ENCODE measurements at places on chromosomes 11 and 22.

DNA sequence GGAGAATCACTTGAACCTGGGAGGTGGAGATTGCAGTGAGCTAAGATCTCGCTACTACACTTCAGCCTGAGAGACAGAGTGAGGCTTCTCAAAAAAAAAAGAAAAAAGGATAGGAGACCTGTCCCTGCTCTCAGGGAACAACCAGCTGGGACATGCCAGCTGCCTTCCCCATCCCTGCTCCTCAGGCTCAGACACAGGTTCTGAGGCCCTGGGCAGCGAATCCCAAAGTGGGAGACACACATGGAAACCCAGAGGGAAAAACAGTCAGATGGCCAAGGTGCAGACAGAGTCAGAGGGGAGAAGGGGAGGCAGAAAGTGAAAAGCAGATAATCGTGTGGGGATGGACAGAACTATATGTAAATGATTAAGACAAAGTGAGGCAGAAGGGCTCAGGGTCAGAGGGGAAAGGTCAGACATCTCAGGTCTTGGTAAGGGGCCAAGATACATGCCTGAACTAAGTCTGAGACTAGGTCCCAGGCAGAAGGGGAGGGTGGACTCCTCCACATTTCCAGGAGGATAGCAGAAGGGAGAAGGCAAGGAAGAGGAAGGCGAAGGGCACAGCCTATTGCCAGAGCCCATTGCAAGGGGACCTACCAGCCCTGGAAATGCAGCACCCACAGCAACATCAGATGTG is 14.2 kb downstream of the STARD10 start:
- DNase-seq = no peak

- peak; percentile 73 for DNase-seq
Measured at GRCh38 chr11:14358729-14359439, at the start of gene RRAS2. Gene RRAS2, minus strand, starts transcription at chr11:14359183. Its CDS starts 313 bp downstream, at chr11:14358870.

DNA sequence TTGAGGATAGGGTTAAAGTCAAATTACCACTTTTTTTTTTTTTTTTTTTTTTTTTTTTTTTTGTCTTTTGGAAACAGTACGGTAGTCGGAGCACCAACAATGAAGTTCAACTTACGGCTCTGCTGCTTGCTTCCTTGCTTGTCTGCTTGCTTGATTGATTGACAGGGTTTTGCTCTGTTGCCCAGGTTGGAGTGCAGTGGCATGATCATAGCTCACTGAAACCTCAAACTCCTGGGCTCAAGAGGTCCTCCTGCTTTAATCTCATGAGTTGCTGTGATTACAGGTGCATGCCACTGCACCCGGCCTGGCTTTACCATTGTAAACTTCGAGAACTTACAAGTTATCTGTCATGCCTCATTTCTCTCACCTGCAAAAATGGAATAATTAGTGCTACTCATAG is 5.8 kb downstream of the SGSM3 start:
- DNase-seq = no peak

GRCh38 chr11:118659314-118659952 is 20.0 kb downstream of the TREH start:
- DNase-seq = peak; percentile 69

DNA sequence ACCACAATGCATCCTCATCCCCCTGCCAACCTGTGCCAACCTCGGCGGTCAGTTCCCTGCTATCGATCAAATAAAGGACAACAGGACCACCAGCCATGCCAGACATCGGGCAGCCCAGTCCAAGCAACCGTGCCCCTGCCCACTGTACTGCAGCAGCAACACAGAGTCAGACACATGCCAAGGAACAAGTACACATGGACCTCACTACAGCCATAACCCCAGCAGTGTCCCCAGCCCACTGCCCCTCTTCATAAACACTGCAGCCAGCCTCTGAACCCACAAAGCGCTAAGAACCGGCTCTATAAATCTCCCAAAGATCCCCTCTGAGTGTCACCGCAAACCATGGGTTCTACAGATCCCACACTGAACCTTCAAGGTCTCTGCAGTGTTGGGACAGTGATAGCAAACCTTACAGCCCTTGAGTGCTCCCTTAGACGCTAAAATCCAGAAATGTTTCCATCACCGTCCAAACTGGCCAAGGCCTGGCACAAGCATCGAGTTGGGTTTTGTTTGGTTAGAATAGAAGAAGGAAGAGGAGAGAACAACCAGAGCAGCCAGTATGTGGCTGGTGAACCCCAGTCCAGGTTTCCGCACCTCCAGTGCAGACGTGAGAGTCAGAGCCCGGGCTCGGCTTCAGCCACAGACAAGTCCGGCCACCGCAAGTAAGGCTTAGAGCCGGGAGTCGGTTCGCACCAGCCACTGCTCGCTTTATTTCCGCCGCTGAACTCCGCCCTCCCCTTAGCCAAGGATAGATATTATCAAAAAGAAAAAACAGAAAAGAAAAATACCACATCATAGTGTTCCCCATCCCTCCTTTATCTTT is 7.9 kb downstream of the PAX6 start:
- no peak for DNase-seq

DNA sequence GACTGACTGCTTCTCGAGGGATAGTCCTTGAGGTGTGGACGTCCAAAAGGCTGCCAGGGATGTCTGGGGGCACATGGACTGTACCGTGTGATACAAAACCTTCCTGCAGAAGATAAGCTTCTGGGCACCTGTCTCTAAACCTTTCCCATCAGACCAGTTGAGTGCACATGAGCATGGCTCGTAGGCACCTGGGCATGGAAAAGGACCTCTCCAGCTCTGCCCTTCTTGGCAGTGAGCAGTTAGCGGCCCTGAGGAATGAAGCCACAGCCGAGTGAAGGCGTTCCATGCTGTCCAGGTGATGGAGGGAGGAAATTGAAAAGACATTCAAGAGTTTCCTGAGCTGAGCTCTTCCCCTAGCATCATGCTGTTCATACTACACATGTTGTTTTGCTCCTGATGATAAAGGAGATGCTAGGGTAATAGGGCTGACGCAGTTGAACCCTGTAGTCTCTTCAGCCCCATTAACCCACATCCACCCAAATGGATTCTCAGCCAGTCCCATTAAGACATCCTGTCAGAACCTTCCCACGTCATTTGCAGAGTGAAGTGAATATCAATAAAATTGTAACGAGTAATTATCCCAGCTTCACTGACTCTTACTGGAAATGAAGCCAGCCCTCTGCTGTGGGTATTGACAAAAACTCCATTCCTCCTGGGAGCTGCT is 138.6 kb downstream of the KIRREL3 start:
- DNase-seq = no peak

GRCh38 chr22:27462190-27462589 is 339.4 kb downstream of the MN1 start:
- DNase-seq = no peak

DNA sequence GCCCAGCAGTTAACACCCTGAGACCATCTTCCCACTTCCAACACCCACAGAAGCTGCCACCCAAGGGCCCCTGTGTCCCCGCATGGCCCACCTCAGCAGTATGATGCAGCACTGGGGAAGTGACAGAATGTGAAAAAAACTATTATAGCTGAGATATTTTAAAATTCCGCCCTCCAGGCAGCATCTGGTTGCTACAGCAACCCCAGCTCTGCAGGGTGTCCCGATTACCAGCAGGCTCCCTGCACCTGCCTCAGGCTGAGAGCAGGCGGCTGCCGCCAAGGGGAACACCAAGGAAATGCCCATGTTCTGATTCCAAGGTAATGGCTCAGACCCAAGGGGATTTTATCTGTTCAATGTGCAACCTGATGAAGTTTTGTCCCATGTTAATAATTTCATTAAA is 10.5 kb upstream of the TMEM121B start:
- DNase-seq = no peak

DNA sequence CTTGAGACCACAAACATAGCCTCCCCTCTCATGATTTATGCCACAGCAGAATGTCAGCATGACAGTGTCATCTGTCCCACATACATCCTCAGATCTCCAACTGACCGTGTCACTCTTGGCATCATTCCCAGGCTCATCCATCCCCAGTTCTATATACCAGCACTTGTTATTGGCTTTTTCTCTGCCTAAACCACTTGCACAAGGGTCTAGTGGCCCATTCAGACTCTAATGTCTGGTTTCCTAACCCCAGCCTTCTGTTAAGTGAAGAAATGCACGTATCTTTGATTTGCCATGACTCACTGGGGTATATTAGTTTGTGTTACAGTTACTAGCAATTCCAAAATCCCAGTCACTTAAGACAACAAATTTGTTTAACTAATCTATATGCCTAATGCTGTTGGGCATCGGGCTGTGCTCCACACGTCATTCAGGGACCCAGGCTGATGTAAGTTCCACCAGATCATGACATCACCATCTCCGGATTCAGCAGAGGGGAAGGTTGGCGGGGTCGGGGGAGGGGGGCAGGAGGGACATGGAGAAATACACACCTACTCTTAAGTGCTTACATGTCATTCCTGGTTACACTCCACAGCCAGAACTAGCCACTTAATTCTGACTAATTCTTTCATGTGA is 517.4 kb downstream of the BUD13 start:
- no peak for DNase-seq

DNA sequence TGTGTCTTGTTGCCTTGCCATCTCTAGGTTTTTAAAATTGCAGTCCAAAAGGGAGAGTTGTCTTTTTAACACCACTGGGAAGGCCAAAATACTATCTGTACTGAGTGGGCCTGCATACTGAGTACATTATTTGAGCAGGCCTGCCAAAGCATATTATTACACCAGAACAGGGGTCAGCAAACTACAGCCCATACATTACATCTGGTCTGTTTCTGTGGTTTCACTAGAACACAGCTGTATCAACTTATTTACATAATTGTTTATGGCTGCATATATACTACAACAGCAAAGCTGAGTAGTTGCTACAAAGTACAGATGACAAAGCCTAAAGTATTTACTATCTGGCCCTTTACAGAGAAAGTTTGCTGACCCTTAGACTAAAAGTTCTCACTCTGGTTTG is 74.0 kb downstream of the USP35 start:
- DNase-seq = no peak

GRCh38 chr11:47514825-47515647 is 37.9 kb downstream of the CELF1 start:
- DNase-seq = peak; percentile 26

- no peak for DNase-seq
Measured at GRCh38 chr11:66076561-66076960, 6.5 kb downstream of the PACS1 start.

DNA sequence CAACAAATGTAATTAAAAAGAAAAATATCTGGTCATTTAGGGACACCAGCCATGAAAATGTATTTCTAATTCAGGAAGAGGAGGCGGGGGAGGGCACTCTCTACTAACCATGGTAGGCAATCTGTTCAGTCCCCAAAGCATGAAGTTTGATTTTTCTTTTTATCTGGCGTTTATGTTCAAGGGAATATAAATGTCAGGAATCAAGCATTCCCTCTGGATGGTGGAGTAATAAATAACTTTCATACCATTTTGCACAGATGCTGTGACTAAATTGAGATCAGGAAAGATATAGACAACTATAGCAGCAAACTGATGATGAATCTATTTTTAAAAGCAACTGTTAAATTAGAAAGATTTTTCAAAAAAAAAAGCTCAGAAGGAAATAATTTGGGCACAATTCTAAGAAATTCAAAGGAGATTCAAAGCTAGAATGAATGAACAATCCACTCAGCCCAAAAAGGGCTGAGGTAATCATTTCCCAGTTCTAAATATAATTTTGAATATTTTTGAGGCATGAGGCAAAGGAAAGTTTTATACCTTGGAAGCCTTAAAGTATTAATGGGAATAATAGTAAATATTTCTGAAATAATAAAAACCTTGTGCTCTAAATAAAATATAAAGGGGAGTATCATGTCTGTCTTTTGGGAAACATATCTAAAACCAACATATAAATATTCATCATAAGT is 146.4 kb upstream of the POU2AF2 start:
- no peak for DNase-seq

- no peak for DNase-seq
Measured at GRCh38 chr11:82750643-82751139, 17.0 kb upstream of the FAM181B start.

DNA sequence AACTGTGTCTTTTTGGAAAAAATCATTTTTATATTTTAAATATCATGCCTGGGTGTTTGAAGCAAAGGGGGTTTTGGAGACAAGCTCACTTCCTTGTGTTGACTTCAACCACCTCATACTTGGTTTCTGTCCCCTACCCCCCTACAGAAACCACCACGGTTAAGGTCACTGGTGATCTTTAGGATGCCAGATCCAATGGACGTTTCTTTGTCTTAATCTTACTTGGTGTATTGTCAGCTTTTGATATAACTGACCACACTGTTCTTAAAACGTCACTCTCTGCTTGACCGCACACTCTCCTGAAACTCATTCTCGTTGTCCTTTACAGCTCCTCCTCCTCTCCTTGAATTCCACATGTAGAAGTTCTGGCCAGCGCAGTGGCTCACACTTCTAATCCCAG is 34.8 kb upstream of the SWAP70 start:
- DNase-seq = no peak

GRCh38 chr11:115126092-115126491 is 378.1 kb downstream of the CADM1 start:
- DNase-seq = no peak

DNA sequence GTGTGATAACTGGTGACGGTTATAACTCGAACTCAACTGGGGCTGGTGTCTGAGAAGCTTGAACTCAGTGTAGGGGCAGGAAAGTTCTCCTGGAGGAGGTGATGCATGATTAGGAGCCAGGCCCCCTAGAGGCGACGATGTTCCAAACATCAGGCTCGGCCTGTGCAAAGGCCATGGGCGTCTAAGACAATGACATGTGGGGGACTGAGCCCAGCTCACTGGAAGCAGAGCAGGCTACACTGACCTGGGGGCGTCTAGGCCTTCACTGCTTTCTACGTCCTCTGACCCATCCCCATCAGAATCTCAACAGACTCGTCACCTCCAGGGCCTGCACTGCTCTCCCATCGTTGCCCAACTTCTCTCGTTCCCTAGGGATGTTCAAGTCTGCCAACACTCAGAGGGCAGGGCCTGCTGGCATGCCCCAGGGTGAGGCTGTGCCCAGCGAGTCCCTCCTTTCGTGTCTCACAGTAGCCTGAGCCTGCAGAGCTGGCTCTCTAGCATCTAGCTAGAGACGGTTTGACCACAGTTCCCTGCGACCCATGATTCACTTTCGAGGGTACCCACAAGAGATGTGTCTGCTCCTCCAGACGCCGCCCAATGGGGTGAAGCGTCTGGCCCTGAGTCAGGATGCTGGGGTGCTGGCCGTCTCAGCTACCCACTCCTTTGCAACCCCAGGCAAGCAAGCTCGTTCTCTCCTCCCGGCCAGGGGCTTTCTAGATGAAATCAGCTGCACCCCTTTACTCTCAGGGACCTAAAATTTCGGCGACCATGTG is 1.1 kb upstream of the ATG16L2 start:
- DNase-seq = peak; percentile 50

GRCh38 chr11:134388590-134388989 is 23.5 kb downstream of the B3GAT1 start:
- DNase-seq = no peak

DNA sequence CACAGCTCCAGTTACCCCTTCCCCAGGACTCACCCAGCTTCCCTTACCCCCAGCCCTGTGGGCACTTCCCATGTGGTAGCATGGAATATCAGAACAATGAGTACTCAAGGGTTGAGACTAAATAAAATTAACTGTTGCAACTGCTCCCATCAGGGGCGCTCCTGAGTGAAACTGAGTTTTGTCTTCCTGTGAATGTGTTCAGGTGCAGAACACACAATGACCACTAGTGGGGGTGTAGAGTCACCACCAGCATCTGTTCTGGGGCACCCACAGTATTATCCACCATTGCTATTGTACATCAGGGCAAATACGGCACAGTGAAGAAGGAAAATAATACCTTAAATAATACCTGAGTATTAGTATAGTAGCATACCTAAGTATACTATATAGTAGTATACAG is 689.7 kb downstream of the TBC1D22A start:
- DNase-seq = no peak

- DNase-seq = no peak
Measured at GRCh38 chr11:36376888-36377758, 81.0 kb downstream of the PRR5L start.

Data from stimulated activated CD4-positive, alpha-beta T cell treated with anti-CD3 and anti-CD28 coated beads, Interleukin-2, amount 100 ng/mL, for 4 hours (primary cell).